Heart right ventricle (tissue), 16 donors: ENCODE measurements at places on chromosomes 12 and 14. TPM values are rescaled to one million over a fixed set of nuclear protein-coding genes. Genes with fewer than 3 reads are reported as not detected.
A peak's percentile ranks its signal among the peaks of the same experiment; 100 is the strongest.

DNA sequence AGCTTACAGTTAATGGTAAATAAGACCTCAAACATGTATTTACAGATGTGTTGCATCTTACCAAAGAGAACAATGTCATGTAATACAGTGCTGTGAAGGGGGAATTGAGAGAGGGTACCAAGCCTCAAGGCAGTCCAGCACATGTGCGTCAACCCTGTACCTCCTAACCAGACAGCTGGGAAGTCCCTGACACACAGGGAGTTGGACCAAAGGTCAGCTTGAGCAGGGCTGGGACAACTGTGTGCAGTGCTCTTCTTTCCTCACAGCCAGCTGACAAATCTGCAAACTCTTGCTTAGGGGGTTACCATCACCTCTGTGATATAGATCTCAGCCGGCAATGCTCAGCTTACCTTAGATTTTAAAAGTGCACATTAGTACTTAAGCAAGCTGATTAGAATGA, 56.8 kb upstream of the RIC8B start:
- no peaks in the 10 kb centered on the region for H3K4me1 ChIP-seq
- no peaks in the 10 kb centered on the region for H3K27me3 ChIP-seq
- no peak overlapping the region for H3K27ac ChIP-seq
- no peak overlapping the region for H3K4me3 ChIP-seq
- no peak for DNase-seq

DNA sequence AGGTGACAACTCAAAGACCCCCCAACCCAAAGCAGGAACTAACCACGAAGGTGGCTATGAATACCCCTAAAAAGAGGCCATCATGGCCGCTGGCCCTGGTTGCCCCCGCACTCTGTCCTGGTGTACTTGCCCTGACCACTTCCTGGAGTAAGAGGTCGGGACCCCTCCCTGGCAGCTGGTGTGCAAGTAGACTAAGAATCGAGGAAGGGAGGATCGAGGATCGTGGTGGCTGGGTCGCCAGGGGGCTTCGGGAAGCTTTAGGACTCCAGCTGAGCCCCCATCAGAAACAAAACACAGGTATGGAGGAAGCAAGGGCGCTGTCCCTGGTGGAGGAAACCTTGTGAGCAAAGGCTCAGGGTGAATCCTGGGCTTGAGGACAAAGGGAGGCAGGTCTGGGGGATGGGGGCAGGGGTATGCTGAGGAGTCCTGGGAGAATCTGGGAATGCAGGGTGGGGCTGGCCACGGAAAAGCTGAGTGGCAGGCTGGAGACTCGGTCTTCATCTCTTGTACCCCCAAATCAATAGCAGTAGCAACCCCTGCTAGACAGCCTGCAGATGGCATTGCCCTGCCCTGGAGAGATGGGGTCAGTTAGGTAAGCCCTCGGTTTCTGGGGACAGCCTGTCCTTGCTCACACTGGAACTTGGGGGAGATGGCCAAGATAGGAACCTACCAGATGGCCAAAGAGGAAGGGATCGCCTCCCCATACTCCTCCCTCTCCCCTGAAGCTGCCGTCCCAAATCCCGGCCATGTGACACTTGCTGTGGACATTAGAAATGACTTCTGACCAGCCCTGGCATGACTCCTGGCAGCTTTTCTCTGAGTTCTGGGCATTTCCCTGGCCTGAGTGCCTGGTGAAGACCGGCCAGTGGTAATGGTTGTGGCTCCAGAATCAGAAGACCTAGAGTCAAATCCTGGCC, 45.3 kb upstream of the ESRRB start:
- H3K27ac ChIP-seq = no peak overlapping the region
- peaks cover 4% of the 10 kb centered on the region for H3K27me3 ChIP-seq
- H3K36me3 ChIP-seq = no peaks in the 10 kb centered on the region
- peaks cover 17% of the 10 kb centered on the region for H3K4me1 ChIP-seq
- no peak for DNase-seq

DNA sequence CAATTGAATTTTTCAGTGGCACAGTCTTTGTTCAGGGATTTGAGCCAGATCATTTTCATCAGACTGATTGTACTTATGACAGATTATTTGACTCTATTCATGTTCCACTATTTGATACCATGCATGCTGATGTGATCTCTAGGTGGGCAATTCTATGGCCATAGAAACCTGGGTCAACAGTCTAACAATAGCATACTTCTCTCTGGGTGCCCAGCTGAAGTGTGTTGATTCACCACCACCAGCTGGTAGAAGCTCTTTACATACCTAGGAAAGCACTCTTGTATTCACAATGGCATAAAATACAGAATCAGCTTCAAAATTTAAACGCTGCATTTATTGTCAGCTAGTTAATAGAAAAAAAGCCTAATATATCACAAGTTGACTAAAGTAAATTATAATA, 90.2 kb upstream of the TMTC2 start:
- H3K36me3 ChIP-seq = no peaks in the 10 kb centered on the region
- DNase-seq = no peak

The CCDC38 gene
- not detected for total RNA-seq

The WSCD2 gene
- total RNA-seq = 2.8 TPM

DNA sequence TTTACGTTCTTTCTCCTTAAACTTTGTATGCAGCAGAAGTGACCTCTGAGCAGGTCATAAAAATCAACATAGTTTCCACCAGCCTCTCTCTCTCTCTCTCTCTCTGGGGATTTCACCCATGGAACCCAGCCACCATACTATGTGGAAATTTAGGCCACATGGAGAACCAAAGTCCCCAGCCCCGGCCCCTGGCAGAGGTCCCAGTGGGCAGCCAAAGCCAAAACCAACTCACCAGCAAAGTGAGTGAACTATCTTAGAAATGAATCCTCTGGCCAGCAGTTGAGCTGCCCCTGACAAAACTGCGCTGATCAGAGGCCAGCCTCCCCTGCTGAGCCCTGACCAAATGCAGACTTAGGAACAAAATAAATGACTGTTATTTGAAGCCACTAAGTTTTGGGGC, 9.2 kb downstream of the DUSP6 start:
- peaks cover 56% of the 10 kb centered on the region for H3K4me1 ChIP-seq
- H3K36me3 ChIP-seq = peaks cover 10% of the 10 kb centered on the region
- H3K4me3 ChIP-seq = no peak overlapping the region
- DNase-seq = peak; percentile 80
- H3K27ac ChIP-seq = no peak overlapping the region

The RIN3 gene
- total RNA-seq = 14.8 TPM

The CLEC4E gene
- 5.5 TPM for total RNA-seq

The C1R gene
- 238 TPM for total RNA-seq

DNA sequence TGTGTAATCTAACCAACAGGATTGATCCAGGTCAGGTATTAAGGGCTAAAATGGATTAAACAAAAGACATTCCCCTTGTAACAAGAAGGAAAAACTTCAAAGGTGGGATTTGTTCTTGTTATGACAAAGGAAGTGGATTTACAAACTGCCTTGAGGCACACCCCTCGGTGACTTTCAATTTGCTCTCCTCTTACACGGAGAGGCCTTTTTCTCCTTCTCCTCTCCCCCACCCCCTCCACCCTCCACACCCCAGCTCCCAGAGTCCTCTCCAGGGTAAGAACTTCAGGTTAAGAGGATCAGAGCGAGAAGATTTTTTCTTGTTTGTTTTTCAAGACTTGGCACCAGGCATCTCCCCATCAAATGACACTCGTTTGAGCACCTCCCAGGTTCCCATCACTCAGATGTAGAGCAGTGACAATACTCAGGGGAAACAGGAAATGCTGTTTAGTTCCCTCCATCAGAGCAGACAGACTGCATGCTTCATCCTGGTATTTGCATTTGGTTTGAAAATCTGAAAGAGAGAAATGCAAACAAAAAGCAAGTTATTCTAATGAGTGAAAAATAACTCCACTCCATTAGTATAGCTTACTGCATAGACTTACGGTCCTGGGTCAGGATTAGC, 77.6 kb upstream of the TMEM260 start:
- no peaks in the 10 kb centered on the region for H3K27me3 ChIP-seq
- no peaks in the 10 kb centered on the region for H3K36me3 ChIP-seq
- H3K4me1 ChIP-seq = no peaks in the 10 kb centered on the region
- H3K27ac ChIP-seq = no peak overlapping the region

The RNASE3 gene
- total RNA-seq = not detected

The NOP9 gene
- 22.0 TPM for total RNA-seq

The IFNG-AS1 gene
- not detected for total RNA-seq

GRCh38 chr12:101839324-101840283, 8.8 kb upstream of the GNPTAB start:
- H3K4me1 ChIP-seq = no peaks in the 10 kb centered on the region
- no peak overlapping the region for H3K27ac ChIP-seq
- no peaks in the 10 kb centered on the region for H3K36me3 ChIP-seq
- peak; percentile 74 for DNase-seq
- H3K27me3 ChIP-seq = no peaks in the 10 kb centered on the region

- H3K27ac ChIP-seq = no peak overlapping the region
- no peak overlapping the region for H3K4me3 ChIP-seq
- no peaks in the 10 kb centered on the region for H3K4me1 ChIP-seq
- no peak for DNase-seq
- no peaks in the 10 kb centered on the region for H3K27me3 ChIP-seq
Observed at GRCh38 chr12:125399489-125399888, 334.3 kb downstream of the AACS start.

DNA sequence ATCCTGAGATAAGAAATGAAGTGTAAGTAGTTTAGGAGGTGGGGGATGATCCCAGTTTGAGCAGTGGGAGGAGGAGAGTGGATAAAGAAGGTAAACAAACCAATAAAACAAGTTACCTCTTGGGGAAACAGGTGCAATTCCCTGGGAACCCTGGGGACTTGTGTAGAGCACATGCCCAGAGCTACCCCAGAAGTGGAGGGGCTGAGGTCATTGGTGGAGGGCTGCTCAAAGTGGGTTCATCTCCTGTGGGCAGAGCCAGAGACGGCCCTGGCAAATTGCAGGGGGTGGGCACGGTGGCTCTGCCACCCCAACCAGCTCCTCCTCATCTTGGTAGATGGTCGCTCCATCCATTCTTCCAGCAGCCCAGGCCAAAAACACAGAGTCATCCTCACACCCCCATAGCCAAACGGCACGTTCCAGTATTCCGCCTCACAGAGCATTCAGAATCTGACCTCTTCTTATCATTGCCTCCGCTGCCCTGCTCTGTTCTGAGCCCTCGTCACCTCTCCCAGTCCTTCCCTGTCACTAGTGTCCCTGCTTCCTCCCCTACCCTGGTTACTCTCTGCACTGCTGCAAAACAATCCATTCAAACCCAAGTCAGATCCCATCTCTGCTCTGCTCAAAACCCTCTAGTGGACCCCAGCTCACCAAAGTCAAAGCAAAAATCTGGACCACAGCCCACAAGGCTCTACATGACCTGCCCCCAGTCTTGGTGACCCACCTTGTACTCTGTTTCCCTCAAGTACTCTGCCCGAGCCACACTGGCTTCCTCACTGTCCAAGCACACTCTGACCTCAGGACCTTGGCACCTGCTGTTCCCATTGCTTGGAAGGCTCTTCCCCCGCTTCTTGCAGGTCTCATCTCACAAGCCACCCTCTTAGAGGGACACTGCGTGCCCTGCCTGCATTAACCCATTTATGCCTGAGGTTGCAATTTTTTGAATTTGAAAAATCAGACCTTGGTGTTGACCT, 5.5 kb downstream of the CYP46A1 start:
- DNase-seq = no peak
- no peak overlapping the region for H3K27ac ChIP-seq
- no peaks in the 10 kb centered on the region for H3K27me3 ChIP-seq
- H3K36me3 ChIP-seq = no peaks in the 10 kb centered on the region

The CMKLR1 gene
- 4.7 TPM for total RNA-seq

DNA sequence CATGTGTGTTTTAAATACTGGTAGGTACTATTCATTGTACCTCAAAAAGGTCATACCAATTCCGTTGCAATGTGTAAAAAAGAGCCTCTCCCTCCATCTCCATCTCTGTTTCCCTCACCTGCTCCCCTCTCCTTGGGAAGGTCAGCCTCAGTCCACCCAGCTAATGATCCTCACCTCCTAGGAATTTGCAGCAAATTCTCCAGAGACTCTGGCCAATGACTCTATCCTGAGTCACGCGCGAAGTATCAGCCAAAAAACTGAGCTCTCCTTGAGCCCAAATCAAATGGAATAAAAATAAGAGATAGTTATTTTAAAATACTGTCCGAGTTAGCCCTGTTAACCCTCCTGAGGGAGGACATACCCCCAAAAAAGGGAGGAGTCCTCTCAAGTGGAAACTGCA, 148.4 kb downstream of the DPF3 start:
- H3K4me1 ChIP-seq = peaks cover 10% of the 10 kb centered on the region
- no peak overlapping the region for H3K27ac ChIP-seq
- H3K27me3 ChIP-seq = no peaks in the 10 kb centered on the region
- H3K36me3 ChIP-seq = peaks cover 6% of the 10 kb centered on the region
- H3K4me3 ChIP-seq = no peak overlapping the region

DNA sequence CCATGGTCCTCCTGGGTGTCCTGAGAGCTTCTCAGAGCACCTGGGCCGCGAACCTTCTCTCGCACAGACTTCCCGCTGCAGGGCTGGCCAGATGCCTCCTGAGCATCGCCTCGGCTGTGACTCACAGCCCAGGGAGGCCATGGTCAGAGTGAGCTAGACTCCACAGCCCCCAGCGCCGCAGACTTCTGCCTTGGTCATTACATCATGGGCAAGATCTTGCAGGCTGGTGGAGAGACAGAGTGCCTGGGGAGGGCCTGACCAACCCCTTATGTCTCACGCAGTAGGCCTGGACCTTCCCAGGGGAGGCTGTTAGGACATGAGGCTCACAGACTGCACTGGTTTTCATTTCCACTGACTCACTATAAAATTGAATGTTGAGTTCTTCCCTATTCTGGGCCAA, 41.8 kb downstream of the SMOC1 start:
- no peak overlapping the region for H3K27ac ChIP-seq
- no peaks in the 10 kb centered on the region for H3K4me1 ChIP-seq
- H3K4me3 ChIP-seq = no peak overlapping the region
- H3K27me3 ChIP-seq = peaks cover 20% of the 10 kb centered on the region
- no peak for DNase-seq

GRCh38 chr12:119780786-119781434, 96.2 kb downstream of the CIT start:
- H3K36me3 ChIP-seq = no peaks in the 10 kb centered on the region
- no peaks in the 10 kb centered on the region for H3K4me1 ChIP-seq
- no peak overlapping the region for H3K27ac ChIP-seq
- H3K4me3 ChIP-seq = no peak overlapping the region

DNA sequence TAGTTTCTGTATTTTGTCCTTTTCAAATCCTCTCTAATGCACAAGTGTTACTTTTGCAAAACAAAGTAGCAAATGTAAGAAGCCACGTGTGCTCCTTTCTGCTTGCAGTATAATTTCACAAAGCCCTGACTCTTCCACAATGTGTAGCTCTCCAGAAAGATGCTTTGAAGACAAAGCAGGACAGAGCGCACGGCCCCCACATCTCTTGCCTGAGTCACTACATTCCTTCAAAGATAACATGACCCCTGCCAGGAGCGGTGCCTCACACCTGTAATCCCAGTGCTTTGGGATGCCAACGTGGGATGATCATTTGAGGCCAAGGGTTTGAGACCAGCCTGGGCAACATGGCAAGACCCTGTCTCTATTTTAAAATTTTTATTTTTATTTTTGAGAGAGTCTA, 40.5 kb downstream of the JAG2 start:
- no peaks in the 10 kb centered on the region for H3K36me3 ChIP-seq
- no peak for DNase-seq
- H3K27me3 ChIP-seq = peaks cover 3% of the 10 kb centered on the region
- H3K4me1 ChIP-seq = no peaks in the 10 kb centered on the region

The SLC39A2 gene
- total RNA-seq = not detected

GRCh38 chr12:116278279-116278626, 760 bp upstream of the MED13L start:
- no peak for DNase-seq
- peaks cover 13% of the 10 kb centered on the region for H3K4me1 ChIP-seq
- no peaks in the 10 kb centered on the region for H3K27me3 ChIP-seq
- no peaks in the 10 kb centered on the region for H3K36me3 ChIP-seq
- peak overlapping the region; percentile 91 for H3K4me3 ChIP-seq

The DLGAP5 gene
- total RNA-seq = not detected
